ENCODE measurements at places on chromosomes 12 and 14.

DNA sequence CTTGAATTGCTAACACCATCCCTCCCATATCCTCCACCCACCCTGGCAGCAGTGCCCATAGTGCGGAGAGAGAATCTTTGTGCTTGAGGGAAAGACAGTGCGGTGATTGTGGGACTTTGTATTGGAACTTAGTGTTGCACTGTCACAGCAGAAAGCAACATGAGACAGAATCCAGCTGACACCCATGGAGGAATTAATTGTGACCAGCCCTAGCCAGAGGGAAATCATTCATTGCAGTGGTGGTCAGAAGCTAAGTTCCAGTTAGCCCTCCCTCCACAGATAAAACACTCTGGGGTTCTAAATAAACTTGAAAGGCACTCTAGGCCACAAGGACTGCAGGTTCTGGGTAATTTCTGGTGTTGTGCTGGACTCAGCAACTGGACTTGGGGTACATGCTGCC is 1002.6 kb downstream of the TMTC2 start:
- DNase-seq = no peak

DNA sequence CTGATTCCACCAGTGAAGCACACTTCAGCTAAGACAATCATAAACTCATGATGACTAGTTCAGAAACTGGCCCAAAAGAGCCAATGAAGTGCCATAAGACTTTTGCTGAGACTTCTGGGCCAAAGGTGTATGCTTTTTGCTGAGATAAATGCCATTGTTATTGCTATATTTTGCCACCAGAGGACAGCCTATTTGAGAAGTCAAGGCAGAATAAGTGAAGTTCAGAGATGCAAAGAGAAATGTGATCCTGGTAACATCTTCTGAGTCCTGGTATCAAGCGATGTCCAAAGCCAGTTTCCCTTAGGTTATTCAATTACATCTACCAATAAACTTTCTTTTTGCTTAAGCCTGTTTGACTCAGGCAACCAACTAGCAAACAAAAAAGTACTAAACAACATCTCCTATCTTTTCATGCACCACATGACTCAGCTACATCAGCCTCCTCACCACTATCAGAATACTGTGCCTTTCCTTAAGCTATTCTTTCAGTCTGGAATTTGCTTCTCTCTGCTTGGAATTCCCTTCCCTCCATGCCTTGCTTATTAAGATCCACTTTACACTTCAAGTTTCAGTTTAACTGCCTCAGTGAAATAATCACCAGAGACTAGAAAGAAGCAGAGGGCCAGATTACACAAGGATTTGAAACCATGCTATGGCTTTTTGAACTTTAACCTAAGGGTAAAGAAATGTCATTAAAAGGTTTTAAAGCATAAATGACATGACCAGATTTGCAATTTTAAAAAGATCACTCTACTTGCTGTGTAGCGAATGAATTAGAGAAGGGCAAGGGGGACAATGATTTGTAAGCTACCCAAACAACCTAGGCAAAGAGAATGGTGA is 14.0 kb downstream of the CRY1 start:
- DNase-seq = no peak

- peak; percentile 68 for DNase-seq
These were observed at the start of gene PYGL for GRCh38 chr14:50943943-50944646. TSS of gene PYGL (minus strand) at chr14:50944483. CDS start at chr14:50944403, 80 bp downstream.

DNA sequence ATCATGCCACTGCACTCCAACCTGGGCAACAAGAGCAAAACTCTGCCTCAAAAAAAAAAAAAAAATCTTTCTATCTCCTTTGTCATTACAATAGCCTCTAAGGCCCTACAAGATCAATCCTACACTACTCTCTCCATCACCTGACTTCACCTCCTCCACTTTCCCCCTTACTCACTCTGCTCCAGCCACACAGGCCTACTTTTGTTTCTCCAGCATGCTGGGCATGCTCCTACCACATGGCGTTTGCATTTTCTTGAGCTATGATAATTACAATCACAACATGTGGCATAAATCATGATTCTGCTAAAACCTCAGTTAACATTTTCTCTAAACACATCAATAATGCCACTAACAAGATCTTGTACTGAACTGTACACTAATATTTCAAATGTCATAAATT is 7.8 kb downstream of the PPP1R13B start:
- DNase-seq = no peak

DNA sequence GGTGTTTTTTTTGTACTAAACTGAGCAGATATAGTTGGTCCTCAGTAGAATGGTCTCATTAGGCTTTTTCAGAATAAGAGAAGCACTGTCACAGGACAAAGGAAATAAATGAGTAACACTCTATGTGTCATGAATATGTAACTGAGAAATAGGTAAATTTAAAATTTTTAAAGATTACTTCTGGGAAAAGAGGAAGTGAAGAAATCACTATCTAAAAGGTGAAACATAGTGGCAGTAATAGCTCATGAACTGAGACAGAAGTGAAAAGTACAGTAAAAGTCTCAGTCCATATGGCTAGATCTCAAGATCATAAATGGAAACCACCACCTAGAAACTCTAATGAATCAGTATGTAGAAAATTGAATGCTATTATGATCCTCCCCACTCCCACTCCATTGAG is 89.3 kb upstream of the TTC7B start:
- no peak for DNase-seq

DNA sequence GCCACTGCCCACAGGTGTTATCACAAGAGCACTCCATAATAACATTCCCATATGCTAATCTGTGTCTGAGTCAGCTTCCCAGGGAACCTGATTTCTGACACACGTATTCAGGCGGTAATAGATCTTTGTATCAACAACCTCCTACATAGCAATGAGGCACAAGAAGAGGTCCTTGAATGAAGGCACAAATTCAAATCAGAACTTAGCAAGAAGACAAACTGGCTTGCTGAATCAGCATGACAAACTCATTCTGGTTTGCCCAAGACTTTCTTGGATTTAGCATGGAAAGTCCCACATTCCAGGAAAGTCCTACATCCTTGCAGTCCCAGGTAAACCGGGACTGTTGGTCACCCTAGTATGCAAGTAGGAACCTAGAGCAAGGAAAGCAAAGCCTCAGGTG is 33.9 kb upstream of the RNU6-7 start:
- DNase-seq = no peak

- DNase-seq = peak; percentile 88
These were observed 1.4 kb upstream of the ASIC1 start for GRCh38 chr12:50055831-50056638.

DNA sequence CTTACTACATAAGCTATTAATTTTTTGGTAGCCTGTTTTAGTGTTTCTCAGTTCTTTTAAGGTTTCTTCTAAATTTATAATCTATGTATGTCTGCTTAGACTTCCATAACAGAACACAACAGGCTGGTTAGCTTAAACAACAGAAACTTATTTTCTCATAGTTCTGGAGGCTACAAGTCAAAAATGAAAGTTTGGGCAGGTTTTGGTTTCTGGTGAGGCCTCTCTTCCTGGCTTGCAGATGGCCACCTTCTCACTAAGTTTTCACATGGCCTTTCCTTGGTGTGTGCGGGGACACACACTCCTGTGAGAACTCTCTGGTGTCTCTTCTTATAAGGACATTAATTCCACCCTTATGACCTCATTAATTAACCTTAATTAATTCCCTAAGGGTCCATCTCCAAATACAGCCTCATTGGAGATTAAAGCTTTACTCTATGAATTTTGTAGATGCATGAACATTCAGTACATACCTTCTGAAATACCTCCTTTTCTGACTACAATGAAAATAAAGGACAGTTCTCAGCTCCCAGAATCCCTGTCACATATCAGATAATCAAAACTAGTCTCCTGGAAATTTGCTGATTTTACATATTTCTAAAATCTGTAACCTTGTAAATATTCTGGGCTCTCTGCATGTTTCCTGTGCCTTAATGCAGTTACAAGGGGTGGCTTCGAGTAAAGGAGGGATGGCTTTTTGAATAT is 23.2 kb upstream of the BMAL2 start:
- no peak for DNase-seq

- no peak for DNase-seq
These were observed 60.0 kb upstream of the PARP11 start for GRCh38 chr12:3933074-3933818.

GRCh38 chr14:55130196-55130550 is 1.1 kb downstream of the LGALS3 start:
- DNase-seq = no peak

DNA sequence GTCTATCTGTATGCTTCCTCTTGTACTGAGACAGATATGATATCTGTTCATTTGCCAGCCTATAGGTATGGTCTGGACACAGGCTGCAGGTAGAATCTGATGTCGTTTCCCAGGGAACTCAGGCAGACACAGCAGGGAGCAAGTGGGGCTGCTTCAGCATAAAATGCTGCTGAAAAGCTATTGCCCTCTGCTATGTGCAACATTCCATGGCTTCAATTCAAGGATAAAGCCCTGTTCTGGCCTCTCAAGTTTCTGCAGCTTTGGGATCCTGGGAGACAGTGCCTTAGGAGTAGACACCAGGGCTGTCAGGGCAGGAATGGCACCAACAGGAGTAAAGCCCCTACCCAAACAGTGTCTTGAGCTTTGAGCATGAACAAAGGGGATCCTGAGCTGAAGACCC is 173.5 kb downstream of the SLC41A2 start:
- DNase-seq = no peak

DNA sequence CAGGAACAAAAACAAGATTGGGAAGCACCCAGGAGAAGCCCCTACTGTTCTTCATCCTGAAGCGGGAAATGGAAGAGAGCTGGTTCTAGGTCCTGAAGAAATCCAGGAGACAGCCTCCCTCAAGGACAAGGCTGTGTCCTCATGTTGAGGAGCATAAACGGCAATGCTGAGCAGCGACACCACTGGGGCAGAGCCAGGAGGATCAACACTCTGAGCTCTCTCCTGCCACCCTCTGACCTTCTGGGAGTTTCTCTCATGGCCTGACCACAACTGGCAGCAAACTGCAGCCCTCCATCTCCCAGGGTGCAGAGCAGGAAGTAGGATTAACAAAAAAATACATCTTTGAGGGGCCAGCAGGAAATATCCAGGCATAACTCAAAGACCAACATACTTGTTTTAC is 1292.2 kb upstream of the TMEM132C start:
- DNase-seq = no peak

- DNase-seq = no peak
These were observed 820.3 kb downstream of the TMEM121 start for GRCh38 chr14:106346534-106347290.

GRCh38 chr12:41919048-41919447 is 225.6 kb downstream of the GXYLT1 start:
- DNase-seq = no peak

DNA sequence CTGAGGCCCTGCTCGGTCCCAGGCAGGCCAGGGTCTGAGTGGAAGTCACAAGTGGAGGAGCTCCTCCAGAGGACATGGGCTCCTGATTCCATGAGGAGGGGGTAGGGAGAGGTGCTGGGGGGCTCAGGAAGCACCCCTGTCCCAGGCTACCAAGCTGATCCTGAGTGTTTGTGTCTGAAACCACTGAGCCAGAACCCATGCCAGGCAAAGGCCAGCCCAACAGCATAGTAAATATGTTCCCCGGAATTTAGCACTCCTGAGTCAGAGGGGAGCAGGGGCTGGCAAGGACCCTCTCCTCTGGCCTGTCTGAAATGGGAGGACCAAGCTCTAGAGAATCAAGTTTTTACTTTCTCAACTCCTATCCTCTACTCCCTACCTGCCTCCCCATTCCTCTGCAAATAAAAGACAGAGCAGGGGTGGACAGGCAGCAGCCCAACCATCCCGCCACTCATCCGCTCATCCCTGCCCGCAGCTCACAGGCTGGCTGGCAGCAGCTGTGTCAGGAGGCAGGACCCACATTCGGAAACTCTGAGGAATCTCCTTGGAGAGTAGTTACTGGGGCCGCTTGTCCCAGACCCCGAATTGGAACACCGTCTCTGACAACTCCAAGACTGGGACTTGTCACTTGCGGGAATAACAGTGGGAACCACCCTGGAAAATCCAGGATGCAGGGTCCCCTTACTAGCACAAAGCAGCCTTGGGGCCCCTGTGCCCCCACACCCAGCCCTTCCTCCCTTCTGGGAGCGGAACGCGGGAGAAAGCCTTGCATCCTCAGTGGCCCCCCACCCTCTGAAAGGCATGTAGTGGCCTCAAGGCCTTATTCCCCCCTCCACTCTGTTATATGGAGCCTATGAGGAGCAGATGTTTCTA is 102.5 kb downstream of the ZFP36L1 start:
- DNase-seq = no peak

DNA sequence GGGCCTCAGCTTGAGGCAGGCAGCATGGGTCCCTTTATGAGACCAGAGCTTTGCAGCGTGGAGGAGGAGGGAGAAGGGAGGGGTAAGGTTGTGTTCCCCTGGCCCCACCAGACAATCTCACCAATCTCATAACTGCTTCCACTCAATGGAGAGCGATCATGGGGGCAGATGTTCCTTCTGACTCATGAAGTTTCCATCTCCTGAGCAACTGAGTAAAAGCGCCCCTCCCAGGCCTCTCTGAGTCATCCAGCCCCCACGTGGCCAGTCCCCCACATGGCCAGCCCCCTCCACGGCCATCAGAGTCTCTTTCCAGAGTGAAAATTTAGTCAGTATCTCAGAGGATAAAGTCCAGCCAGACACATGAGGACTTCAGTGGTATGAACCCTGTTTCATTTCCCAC is 39.2 kb upstream of the PLXNC1 start:
- peak; percentile 80 for DNase-seq

- DNase-seq = no peak
These were observed 6.6 kb downstream of the C14orf180 start for GRCh38 chr14:104585966-104586697.

DNA sequence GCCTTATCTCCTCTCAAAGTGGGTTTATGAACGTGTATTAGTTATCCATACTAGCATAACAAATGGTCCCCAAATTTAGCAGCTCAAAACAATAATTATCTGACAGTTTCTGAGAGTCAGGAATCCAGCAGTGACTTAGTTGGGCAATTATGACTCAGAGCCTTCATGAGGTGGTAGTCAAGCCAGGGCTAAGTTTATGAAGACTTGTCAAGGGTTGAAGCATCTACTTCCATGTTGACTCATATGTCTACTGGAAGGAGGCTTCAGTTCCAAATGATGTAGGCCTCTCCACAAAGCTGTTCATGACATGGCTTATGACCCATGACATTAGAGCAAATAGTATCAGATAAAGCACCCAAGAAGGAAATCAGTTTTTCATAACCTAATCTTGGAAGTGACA is 73.2 kb downstream of the IPO8 start:
- DNase-seq = no peak

DNA sequence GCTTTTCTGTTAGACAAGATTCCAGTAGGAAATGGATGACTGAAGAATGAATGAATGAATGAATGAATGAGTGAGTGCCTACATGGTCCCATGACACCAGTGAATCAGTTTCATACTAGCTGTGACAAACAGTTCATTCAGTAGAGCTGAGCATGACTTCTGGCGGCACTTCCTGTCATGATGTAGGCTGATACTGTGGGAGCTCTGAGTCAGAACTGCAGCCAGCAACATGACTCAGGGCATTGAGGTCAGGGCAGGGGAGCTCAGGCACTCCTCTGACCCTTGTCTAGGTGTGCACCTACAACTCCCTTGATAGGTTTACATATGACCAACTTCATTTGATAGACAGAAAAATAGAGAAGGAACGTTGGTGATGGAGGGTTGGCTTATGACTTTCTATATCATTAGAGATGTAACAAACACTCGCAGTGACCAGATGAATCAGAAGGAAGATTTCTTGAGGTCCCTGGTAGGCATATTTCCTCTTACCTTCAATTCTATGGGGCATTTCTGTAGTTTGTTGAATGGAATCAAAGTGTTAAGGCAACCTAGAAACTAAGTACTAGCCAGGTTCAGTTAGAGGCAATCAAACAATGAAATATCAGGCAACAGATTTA is 139.3 kb upstream of the ARHGAP5 start:
- DNase-seq = peak; percentile 68

- DNase-seq = no peak
These were observed 25.3 kb downstream of the DDHD1 start for GRCh38 chr14:53127832-53128231.

- no peak for DNase-seq
These were observed 259.1 kb downstream of the PCNX1 start for GRCh38 chr14:71166180-71166837.
